MCF 10A (cell line): ENCODE measurements at places on chromosomes 1 and 21. TPM values are rescaled to one million over a fixed set of nuclear protein-coding genes. Genes with fewer than 3 reads are reported as not detected.

DNA sequence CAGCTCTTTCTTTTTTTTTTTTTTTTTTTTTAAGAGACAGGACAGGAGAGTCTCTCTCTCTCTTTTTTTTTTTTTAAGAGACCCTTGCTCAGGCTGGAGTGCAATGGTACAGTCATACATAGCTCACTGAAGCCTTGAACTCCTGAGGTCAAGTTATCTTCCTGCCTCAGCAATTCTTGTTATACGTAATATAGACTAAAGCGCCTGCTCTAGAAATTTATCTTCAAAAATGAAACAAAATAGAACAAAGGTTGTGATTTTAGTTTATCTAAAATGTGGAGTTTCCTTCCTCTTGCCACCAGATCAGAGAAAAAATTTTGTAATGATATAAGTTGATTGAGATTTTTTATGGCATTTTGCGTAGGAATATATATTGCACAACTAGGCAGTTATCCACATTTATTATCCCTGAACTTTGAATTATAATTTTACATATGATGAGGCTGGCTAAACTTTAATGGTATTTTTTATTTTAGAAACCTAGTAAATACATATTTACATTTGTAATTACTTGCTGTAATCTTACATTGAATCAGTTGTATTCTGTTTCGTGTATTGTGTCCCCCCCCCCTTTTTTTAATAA is 44.2 kb downstream of the MTF2 start:
- no peak for DNase-seq

DNA sequence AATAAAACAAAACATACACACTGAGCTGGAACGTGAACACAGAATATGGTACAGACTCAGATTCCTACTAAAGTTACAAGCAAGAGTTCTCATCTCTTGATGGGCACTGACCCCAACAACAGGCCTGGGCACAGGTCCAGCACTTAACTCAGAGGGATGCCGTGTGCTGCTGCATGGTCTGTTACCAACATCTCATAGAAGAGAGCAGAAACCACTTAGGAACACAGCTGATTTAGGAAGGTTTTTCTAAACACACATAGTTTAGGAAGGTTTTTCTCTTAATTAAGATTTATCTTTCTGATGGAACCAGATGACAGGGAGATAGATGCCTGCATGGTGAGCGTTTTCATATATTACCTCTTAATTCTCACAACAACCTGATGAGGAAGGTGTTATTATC is 1.5 kb downstream of the GCLM start:
- DNase-seq = peak; percentile 61

- no peak for DNase-seq
These were observed 629.3 kb upstream of the ADAMTS5 start for GRCh38 chr21:27596196-27596595.

- DNase-seq = no peak
These were observed 42.0 kb downstream of the DENND1B start for GRCh38 chr1:197733324-197733723.

GRCh38 chr1:88302843-88303486 is 381.1 kb upstream of the PKN2 start:
- DNase-seq = peak; percentile 29

GRCh38 chr1:152886085-152886484 is 8.0 kb downstream of the SMCP start:
- DNase-seq = no peak

DNA sequence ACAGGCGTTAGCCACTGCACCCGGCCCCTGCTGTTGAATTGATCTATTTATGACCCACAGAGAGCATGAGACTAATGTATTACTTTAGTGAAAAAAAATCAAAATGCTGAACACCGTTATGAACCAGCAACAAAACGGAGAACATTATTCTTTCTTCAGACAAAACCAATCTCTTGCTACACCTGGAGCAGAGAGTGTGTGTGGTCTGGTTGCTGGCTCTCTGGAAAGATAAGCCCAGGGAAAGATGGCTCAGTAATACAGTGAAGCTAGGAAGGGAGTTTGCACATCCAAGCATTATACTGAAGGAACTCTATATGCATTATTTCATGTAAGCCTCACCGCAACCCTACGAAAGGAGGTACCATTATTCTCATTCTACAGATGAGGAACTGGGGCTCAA is 117.0 kb downstream of the GLUL start:
- no peak for DNase-seq

- peak; percentile 63 for DNase-seq
These were observed 62.5 kb upstream of the LYST start for GRCh38 chr1:235929216-235929615.

DNA sequence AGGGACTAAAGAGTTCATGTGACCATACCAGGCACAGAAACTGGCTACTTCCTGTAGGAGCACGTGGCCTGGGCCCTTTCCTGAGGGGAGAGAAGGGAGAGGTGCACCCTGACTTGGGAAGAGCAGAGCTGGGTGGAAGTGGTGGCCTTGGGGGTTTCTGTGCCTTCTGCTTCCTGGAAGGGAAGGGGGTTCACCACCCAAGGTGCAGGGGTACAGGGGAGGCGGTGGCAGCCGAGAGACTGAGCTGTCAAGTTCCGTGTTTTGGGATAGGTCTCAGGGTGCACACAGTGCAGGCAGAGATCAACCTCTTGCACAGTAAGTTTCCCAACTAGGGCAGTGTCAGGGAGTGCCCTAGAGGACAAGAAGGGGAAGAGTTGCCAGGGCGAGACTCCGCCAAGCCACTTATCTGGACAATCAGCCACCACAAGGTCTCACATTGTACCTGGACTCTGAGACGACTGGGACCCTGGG is 10.1 kb downstream of the HECTD3 start:
- no peak for DNase-seq

GRCh38 chr1:9728451-9729295 is 77.1 kb downstream of the PIK3CD start:
- DNase-seq = peak; percentile 35

- DNase-seq = no peak
These were observed 16.0 kb downstream of the C21orf58 start for GRCh38 chr21:46307625-46308024.

GRCh38 chr1:76006234-76006633 is 68.3 kb upstream of the ST6GALNAC3 start:
- peak; percentile 69 for DNase-seq

DNA sequence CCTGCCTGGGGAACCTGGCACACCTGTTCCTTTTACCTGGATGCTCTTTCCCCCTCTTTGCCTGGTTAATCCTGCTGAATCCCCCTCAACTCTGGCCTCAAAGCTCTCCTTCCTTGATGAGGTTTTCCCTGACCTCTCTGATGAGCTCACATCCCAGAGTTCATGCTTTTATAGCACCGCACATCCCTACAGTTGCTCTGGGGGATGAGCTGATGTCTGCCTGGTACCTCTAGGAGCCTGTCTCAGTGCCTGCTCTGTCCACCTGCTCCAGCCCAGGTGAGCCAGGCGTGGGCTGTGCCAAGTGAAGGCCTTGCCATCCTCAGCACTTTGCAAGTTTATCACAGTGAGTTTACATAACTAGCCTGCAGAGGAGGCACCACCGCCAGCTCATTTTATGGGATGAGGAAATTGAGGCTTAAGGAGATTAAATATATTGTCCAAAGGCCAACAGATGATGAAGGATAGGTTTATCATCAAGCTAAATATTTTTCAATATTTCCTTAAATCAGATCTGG is 58.6 kb upstream of the TMPRSS2 start:
- no peak for DNase-seq

The MIXL1 gene
- total RNA-seq = not detected in 2 replicates

The ARHGEF2 gene
- total RNA-seq = 498 and 555 TPM in 2 replicates

The MEX3A gene
- 0.88 and 0.91 TPM in 2 replicates for total RNA-seq

The SLC22A15 gene
- 32.4 and 33.5 TPM in 2 replicates for total RNA-seq

The TAS1R1 gene
- total RNA-seq = not detected in 2 replicates
